ENCODE measurements at places on chromosomes 12 and 14. TPM values are rescaled to one million over a fixed set of nuclear protein-coding genes. Genes with fewer than 3 reads are reported as not detected.
A peak's percentile ranks its signal among the peaks of the same experiment; 100 is the strongest.

GRCh38 chr12:88334271-88334670, 192.2 kb downstream of the TMTC3 start:
- no peak for DNase-seq

Gene TESPA1
- not detected for total RNA-seq

DNA sequence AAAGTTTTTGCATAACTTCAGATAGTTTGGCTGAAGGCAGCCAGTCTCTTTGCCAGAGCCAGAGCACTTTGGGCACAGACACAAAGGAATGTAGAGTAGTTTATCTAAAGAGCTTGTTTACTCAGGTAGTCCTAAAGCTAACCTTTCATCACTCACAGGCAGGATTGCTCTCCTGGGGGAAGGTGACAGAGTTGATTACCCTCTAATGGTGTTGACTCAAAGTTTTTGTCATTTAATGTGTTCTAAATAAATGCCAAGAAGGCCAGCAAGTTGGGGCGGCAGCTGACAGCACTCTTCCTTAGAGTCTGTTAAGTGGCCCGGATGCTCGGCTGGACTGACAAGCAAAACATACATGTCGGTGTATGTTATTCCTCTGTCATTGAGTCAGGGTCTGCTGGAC, 9.3 kb upstream of the TAS2R46 start:
- no peak for DNase-seq

Gene FRMD6
- total RNA-seq = 565 TPM

GRCh38 chr12:93784339-93785086, 107.3 kb downstream of the CRADD start:
- peak; percentile 75 for DNase-seq

GRCh38 chr14:53882684-53883083, 73.9 kb downstream of the BMP4 start:
- DNase-seq = no peak

Gene TSPAN8
- not detected for total RNA-seq

DNA sequence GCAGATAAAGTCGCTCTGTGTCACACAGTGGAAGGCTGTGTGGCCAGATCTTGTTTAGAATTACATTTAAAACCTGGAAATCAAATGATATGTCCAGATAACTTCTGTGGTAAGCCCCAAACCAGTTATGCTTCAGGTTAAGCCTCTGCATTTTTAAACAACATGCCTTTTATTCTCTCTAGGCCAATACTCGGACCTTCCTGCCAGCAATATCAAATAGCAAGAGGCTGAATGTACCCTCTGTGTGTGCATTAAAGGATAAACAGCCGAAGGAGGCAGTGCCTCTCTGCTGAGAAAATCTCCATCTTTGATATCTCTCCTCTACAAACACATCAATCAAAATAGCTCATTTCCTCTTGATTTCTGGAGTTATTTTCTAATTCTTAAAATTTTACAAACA, 67.1 kb upstream of the TMEM260 start:
- DNase-seq = no peak

Gene KERA
- total RNA-seq = not detected

Gene SDSL
- total RNA-seq = 11.6 TPM

DNA sequence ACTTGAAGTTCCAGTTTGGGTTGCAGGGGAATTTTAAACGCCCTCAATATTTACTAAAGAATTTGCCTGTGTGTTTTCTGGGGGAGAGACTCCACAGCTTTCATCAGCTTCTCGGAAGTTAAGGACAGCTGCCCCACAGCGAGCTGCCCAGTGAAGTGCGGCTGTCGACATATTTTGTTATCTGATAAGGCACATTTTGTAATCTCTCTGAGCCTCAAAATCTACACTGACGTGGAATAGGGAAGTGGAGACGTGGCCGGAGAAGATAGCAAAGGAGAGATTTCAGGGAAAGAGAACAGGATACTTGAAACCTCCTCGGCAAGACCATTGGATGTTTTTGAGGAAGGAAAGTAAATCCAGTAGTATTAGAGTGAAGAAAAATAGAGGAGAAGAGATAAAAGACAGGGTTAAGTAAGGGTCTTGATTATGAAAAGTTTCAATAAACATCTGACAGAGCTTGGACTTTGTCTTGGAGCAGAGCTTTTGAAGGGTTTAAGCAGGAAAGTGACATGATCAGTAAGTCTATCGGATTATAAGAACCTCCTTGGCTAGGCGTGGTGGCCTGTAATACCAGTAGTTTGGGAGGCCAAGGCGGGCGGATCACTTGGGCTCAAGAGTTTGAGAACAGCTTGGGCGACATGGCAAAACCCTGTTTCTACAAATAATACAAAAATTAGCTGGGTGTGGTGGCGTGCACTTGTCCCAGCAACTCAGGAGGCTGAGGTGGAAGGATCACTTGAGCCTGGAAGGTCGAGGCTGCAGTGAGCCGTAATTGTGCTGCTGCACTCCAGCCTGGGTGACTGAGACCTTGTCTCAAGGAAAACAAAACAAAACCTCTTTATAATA, 1.1 kb downstream of the POLR3B start:
- peak; percentile 45 for DNase-seq

GRCh38 chr12:75177997-75178396, 31.6 kb downstream of the KCNC2 start:
- DNase-seq = peak; percentile 85

Gene MFAP5
- 38.6 TPM for total RNA-seq

GRCh38 chr14:43141636-43142191, 1365.4 kb downstream of the FSCB start:
- no peak for DNase-seq

- no peak for DNase-seq
Observed at GRCh38 chr12:33605757-33606156, 166.1 kb upstream of the SYT10 start.

GRCh38 chr12:89709995-89710872, 1.6 kb upstream of the ATP2B1 start:
- DNase-seq = peak; percentile 21
